Activated CD4-positive, alpha-beta T cell treated with anti-CD3 and anti-CD28 coated beads, Interleukin-2, amount 10 ng/mL, durations not matched to agents 24 days and 14 days (primary cell): ENCODE measurements at places on chromosomes 5 and 9.

DNA sequence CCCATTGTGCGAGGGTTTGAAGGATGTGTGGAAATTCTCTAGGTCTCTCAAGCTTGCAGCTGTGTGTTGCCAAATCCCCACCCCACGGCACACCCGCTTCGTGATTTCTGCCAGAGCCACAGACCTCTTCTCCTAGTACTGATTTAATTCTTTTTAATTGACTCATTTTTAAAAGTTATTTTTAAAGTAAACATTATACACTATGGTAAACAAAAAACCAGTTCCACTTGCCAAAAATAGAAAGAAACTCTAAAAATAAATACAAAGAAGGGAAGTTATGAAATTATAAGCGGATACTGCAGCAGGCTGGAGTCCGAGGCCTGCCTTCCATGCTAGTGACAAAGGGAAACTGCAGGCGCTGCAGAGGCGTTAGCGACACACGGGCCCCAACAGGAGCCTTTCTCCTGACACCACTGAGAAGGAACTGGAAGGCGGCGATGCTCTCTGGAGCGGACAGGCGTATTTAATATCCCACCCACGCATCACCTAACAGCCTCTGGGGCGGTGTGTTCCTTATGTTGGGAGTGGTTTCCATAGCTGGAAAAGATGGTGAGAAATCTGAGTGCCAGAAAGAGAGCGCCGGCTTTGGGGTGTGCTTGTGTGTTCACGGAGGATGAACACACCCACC is 122.5 kb downstream of the COL23A1 start:
- no peaks in the 10 kb centered on the region for H3K27me3 ChIP-seq
- no peak overlapping the region for H3K4me3 ChIP-seq
- H3K27ac ChIP-seq, result no peak overlapping the region
- H3K36me3 ChIP-seq, result no peaks in the 10 kb centered on the region

DNA sequence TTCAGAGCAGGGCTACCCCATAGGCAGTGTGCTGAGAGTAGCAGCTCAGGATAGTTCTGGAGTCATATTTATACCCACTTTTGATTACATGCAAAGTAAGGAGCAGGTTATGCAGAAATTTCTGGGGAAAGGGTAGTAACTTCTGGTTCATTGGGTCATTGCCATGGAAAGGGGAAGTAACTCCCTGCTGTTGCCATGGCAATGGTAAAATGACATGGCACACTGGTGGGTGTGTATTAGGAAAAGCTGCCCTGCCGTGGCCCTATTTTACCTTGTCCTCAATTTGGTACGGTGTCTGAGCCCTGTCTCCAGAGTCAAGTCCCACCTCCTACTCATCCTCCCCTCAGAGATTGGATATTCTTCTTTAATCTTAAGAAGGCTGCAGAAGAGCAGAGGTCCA is 526.7 kb upstream of the TYRP1 start:
- H3K27me3 ChIP-seq, result no peaks in the 10 kb centered on the region
- no peak overlapping the region for H3K27ac ChIP-seq
- no peaks in the 10 kb centered on the region for H3K36me3 ChIP-seq
- H3K4me1 ChIP-seq, result no peaks in the 10 kb centered on the region
- H3K4me3 ChIP-seq, result no peak overlapping the region

DNA sequence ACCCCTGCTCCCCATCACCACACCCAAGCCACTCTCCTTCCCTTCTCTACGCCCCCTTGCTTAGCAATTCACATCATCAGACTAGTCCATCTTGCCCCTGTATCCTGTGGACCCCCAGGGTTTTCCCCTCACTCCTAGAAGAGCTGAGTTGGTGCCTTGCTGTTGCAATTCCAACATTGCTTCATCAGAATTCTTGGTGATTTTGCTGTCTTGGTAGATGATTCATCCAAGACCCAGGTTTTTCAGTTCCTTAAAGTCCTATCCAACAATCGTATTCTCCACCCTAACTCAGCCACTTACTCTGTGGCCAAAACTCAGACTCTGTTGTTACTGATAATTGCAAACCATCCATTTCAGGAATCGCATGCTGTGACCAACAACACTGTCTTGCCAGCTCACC is 21.4 kb upstream of the CCNJL start:
- no peaks in the 10 kb centered on the region for H3K27me3 ChIP-seq
- H3K36me3 ChIP-seq, result no peaks in the 10 kb centered on the region
- no peak for DNase-seq
- no peak overlapping the region for H3K4me3 ChIP-seq
- no peak overlapping the region for H3K27ac ChIP-seq

- H3K4me1 ChIP-seq, result peaks cover 6% of the 10 kb centered on the region
- no peaks in the 10 kb centered on the region for H3K36me3 ChIP-seq
- H3K27ac ChIP-seq, result no peak overlapping the region
- no peak overlapping the region for H3K4me3 ChIP-seq
- H3K27me3 ChIP-seq, result peaks cover 7% of the 10 kb centered on the region
These were observed 22.5 kb downstream of the TRPM6 start for GRCh38 chr9:74865177-74865576.

DNA sequence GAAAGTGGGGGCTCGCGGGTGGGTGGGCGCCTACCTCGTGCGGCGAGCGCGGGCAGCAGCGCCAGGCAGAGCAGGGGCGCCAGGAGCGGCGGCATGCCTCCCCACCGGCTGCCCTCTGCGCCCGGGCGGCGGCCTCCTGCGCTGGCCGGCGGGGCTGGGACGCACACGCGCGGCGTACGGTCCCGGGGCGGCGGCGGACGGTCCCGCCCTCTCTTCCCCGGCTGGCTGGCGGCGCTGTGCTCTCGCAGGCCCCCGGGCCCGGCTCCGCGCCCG is 220 bp downstream of the NOTCH1 start:
- H3K27me3 ChIP-seq, result no peaks in the 10 kb centered on the region
- H3K27ac ChIP-seq, result no peak overlapping the region
- peaks cover 18% of the 10 kb centered on the region for H3K4me1 ChIP-seq
- DNase-seq, result no peak
- H3K4me3 ChIP-seq, result peak overlapping the region; percentile 95
